Activated naive CD4-positive, alpha-beta T cell (primary cell): ENCODE measurements at places on chromosomes 7 and 10.

GRCh38 chr7:4190010-4190981 is 491.8 kb upstream of the FOXK1 start:
- DNase-seq: no peak

DNA sequence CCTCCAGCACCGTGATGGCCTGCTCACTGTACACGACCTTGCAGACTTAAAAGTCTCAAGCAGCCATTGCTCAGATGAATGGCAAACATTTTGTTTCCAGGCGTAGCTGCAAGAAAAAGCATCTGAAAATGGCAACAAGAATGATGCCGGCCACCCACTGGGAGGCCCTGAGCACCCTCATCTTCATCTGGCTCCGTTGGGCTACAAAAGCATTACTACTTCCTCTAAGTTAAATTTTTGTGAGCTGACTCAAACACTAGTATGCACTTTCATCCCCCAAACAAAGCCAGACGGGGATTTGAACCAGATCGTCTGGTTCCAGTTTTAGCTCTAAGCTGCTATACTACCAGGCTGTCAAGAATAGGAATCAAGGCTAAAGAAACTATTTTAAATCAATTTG is 116.6 kb upstream of the CDK1 start:
- DNase-seq: no peak

DNA sequence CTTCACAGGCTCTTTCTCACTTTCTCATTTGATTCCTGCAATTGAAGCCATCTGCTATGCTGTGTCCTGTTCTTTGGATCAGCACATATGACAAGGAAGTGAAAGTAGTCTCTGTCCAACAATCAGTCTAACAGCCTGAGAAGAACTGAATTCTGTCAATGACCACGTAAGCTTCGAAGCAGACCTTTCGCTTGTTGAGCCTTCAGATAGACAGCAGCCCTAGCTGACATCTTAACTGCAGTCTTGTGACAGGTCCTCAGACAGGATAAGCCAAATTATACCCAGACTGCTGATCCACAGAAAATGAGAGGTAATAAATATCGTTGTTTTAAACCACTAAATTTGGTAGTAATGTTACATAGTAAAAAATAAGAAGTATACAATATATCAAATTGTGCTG is 691.0 kb upstream of the LRRTM3 start:
- DNase-seq: no peak

DNA sequence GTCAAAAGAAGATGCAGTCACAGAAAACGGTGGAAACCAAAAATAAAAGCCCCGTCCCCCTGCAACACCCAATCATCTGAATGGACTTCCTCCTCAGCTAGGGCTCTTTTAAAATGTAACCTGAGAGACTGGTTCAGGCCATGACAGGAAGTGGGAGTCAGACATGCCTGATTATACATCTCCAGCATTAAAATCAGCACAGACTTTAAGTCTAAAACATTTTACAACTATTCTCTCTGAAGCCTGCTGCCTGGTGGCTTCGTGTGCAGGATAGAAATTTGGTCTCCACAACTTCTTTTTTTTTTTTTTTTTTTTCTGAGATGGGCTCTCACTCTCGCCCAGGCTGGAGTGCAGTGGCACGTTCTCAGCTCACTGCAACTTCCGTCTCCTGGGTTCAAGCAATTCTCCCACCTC is 30.3 kb downstream of the HACD1 start:
- no peak for DNase-seq

DNA sequence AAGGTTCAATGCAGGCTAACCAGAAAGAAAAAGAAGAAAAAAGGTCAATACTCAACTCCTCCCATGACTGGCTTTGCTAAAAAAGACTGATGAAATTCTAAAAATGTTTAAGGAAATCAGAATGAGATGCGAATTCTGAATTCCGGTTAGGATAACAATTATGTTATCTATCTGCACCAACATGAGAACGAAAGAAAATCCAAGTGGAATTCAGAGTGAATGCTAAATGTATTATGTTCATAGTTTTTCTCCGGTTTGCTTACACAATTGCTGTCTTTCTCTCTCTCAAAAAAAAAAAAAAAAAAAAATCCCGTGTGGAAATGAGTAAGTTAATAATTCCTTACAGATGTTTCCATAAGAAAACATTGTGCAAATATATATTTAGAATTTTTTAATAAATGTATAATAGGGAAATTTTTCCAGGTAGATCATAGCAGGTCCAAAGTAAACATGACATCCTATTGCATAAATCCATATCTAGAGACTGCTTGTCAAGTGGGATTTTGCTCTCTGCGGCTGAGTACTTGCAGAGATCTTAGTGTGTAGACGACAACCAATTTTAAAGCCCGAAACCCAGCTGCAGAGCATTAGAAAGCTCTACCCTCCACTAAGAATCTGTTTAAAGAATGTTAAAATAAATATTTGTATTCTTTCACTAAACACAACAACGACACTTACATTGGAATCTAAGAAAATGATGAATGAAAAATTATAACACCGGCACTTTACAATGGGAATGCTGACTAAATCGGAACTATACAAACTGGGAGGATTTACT is 104.0 kb downstream of the JAZF1 start:
- no peak for DNase-seq

DNA sequence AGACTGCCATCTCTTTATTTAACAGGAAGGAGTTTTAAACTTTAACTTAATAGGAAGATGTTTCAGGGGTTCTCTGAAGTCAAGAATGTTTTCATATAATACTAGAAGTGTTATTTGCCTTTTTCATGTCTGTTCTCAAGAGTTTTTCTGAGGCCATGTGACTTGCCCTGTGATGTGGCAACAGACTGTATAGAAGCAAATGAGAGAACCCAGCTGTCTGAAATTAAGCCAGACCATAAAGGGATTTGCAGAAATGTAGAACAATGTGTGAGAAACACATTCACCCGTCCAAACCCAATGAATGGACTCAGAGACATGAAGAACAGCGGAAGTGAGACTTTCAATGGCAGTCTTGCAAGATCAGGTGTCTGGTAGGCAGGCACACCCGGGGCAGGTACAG is 23.8 kb downstream of the MAPK8 start:
- DNase-seq: no peak

DNA sequence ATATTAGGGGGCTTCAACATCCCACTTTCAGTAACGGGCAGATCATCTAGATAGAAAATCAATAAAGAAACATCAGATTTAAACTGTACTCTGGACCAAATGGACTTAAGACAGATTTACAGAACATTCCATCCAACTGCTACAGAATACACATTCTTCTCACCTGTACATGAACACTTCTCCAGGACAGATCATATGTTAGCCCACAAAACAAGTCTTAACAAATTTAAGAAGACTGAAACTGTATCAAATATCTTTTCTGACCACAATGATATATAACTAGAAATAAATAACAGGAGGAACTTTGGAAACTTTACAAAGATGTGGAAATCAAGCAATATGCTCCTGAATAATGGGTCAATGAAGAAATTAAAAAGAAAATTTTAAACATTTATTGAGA is 86.7 kb downstream of the MICU1 start:
- no peak for DNase-seq
